ENCODE measurements at places on chromosomes 2 and 18.

- DNase-seq = no peak
Measured at GRCh38 chr2:32474381-32474780, 117.6 kb downstream of the BIRC6 start.

DNA sequence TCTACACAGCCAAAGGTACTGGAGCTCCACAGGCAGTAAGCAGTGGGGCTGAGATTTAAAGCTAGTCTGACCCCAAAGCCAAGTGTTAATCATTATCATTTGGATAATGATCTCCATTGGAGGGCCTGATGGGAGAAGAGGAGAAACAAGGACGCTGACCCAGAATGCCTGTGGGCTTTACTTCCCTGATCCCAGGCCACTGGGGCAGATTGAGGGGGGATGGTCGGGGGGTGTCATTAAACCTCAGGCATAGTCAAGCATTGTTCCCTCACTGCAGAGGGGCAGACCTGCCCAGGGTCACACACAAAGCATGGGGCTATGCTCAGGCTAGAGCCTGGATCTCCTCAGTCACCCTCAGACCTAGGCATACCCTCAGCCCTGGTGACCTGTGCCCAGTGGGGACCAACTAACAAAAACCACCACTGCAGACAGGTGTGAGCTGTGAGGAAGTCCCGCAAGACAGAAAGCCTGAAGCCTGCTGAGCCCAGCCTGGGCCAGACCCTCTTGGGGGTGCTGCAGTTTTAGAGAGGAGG, 53.4 kb downstream of the SDC1 start:
- DNase-seq = no peak

- DNase-seq = no peak
Measured at GRCh38 chr2:10370390-10370789, 67.7 kb downstream of the HPCAL1 start.

- no peak for DNase-seq
Measured at GRCh38 chr2:236607471-236608187, 38.0 kb downstream of the ACKR3 start.

DNA sequence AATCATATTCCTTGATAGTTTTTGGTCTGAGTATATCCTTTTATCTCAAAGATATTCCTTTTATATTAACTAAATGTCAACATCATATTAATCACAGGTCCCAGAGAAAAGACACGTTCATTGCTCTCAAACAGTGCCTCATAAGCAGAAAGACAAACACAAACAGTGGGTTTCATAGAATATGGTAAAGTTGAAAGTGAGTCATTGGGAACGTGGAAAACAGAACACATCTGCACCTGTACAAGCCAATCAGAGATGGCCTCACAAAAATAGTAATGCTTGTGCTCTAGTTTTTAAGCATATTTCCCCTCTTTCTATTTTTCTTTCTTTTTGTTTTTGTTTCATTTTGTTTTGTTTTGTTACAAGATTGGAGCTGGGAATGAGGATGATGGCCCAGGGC, 328.4 kb upstream of the MAP2 start:
- no peak for DNase-seq

DNA sequence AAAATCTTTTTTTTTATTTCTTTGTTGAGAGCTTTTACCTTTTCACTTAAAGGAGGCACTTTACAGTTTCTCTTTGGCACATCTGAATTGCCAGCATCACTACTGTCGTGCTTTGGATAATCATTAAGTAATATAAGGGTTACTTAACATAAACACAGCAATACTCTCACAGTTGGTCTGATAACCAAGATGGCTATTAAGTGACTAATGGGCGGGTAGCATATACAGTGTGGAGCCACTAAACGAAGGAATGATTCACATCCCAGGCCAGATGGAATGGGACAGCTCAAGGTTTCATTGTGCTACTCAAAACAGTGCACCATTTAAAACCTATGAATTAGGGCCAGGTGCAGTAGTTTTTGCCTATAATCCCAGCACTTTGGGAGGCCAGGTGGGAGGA, 28.1 kb downstream of the USP37 start:
- DNase-seq = no peak

GRCh38 chr2:147464737-147465357, 380.0 kb upstream of the ACVR2A start:
- no peak for DNase-seq

DNA sequence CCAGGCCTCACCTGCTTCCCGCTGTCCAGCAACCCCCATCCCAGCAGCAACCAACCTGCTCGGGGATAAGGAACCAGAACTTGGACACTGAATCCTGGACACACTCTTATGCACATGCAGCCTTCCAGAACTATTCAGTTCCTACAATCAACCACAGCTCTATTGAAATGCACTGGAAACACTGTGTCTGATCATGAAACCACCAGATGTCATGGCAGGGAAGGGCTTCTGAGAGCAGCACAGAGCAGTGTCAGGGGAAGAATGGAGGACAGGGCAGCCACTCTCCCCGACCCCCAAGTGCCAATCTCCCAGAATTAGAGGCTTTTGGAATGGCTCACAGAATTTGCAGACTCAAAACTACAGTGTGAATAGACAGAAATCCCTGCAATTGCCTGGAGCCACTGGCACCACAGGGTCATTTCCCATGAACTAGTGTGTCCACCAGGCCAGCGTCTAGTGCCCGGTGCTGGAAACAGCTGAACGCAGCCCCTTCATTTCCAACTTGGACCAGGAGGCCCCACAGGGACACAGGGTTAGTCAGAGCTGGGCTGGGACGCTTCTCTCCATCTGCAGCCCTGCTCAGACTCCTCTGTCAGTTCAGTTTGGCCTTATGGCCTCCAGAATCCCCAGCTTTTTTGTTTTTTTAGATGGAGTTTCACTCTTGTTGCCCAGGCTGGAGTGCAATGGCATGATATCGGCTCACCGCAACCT, 25.5 kb downstream of the MRPL35 start:
- DNase-seq = no peak

- no peak for DNase-seq
Measured at GRCh38 chr2:113711851-113712250, 44.6 kb downstream of the SLC35F5 start.

DNA sequence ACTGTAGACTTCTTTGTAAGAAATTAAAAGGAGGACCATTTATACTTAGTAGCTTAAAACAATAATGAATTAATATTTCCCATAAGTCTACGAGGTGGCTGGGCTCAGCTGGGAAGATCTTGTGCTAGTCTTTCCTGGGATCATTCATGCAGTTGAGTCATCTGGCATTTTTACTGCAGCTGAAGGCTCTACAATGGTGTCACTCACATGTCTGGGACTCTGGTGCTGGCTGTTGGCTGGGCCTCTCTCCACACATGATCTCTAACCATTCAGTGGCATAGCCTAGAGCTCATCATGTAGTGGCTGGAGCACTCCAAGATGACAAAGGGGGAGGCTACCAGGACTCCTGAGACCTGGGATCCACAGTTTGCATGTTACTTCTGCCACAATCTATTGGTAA, 35.5 kb downstream of the CLASP1 start:
- DNase-seq = no peak

- no peak for DNase-seq
Measured at GRCh38 chr2:237876061-237876526, 16.7 kb downstream of the RAMP1 start.

DNA sequence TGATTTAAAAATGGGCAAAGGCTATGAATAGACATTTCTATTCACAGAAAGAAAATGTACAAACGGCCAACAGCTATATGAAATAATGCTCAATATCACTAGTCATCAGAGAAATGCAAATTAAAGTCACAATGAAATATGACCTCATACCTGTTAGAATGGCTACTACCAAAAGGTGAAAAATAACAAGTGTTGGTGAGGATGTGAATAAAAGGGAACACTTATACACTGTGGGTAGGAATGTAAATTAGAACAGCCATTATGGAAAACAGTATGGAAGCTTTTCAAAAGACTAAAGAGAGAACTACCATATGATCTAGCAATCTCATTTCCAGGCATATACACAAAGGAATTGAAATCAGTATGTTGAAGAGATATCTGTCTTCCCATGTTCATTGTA, 118.9 kb upstream of the SPOPL start:
- no peak for DNase-seq

- DNase-seq = no peak
Measured at GRCh38 chr2:99940963-99941362, 201.4 kb downstream of the AFF3 start.

GRCh38 chr18:7877609-7878008, 310.5 kb downstream of the PTPRM start:
- DNase-seq = no peak

DNA sequence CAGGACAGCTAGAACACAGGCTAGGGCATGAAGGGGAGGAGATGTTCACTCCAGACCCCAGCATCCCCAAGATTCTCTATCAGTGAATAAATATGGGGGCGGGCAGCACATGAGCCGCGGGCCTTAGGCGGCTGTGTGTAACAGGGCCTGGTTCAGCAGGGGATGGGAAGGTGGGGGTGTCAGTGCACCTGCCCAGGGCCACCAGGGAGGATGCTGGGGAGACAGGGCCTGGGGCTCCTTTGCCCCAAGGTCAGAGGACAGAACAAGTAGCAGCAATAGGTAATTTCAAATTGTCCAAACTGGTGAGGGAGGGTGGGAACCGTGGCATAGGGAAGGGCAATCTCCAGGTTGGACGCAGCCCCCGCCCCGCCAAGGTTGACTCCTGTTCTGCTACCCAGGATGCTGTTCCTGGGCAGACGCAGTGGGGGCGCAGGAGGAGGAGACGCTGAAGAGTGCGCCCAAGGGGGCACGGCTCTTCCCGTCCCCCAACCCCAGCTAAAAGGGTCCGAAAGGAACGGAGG, 16.2 kb downstream of the CYP26B1 start:
- no peak for DNase-seq

DNA sequence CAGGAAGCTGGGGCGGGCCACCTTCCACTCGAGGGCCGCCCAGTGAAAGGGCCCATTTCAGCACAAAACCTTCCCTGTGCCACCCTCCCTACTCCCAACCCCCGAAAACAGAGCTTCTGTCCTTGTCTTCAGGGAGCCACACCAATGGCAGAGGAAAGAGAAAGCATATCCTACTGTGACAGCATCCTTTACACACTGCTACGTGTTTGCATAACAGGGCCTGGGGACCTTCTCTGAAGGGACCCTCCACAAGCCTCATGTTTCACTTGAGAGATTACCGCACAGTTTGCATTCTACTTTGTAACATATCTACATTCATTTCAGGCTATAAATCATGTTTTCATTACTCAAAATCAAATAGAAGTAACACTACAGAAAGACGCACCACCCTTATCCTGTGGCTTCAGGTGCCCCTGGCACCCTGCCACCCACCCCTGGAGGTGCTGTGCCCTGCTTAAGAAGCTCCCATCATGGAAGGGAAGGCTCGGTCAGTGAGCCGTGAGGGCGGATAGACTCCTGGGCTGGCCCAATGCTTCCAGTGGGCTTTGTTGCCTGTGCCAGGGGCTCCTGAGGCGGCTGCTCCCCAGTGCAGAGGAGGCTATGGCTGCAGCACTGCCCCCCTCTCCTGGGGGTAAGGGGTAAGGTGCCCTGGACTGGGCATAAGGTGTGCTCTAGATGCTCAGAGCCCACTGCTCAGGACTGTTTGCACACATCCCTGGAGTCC, 52.0 kb downstream of the EIPR1 start:
- DNase-seq = no peak

GRCh38 chr2:25808006-25808383, 70.3 kb downstream of the ASXL2 start:
- DNase-seq = no peak

DNA sequence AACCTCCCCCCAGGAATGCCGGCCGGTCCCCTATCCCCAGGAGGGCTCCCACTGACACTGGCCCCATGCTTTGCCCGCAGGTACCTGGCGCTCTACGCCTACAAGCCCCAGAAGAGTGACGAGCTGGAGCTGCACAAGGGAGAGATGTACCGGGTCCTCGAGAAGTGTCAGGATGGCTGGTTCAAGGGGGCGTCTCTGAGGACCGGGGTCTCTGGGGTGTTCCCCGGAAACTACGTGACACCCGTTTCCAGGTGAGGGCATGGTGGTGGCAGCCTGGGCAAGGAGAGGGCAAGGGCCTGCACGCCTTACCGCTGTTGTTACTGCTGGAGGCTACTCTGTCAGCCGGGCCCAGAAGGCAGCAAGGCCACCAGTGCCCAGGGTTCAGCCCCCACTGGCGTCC, 181.3 kb downstream of the SEPTIN10 start:
- no peak for DNase-seq
